ENCODE measurements at places on chromosomes 2 and 18.

DNA sequence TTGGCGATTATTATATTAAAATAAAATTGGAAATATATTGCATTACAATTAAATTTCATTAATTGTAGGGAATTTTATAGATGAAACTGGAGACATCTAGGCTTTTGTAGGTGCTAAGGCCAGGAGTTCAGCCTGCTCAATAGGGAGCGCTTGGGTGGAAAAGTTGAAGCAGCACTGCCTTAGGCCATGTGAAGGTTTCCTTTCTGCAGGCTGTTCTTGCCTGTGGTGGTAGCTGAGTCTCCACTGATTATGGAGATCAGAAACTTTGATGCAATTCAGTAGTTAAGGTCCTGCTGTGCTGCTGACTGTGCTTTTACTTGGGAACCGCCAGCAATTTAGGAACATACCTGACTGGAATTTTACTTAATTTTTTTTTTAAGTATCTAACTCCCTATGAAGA, 179.9 kb upstream of the BOD1L2 start:
- no peak for DNase-seq

- no peak for DNase-seq
These were observed 41.3 kb downstream of the RRM2 start for GRCh38 chr2:10163498-10164486.

GRCh38 chr18:27500531-27500930, 315.4 kb upstream of the CHST9 start:
- DNase-seq = no peak

DNA sequence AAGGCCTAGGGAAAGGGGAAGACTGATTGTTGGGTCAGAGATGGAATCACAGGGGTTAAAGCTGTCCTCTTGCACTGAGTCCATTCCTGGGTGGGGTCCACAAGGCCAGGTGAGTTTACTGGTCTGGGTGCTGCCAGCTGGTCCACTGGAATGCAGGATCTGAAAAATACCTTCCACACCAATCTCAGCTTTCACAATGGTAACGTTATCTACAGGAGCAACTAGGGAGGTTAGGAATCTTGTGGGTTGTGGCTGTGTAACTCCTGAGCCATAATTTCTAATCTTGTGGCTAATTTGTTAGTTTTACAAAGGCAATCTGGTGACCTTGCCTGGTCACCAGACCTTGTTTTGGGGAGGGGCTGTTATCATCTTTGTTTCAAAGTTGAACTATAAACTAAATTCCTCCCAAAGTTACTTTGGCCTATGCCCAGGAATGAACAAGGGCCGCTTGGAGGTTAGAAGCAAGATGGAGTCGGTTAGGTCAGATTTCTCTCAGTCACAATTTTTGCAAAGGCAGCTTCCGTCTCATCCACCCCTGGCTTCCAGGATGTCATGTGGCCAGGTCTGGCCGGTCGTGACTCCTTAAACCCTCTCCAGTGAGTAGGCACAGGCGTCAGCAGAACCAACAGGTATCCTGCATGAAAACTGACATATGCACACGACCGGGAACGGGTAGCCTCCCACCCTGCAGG, 123.3 kb upstream of the SH3BP4 start:
- no peak for DNase-seq

GRCh38 chr2:240236217-240237111, 96.0 kb upstream of the OTOS start:
- no peak for DNase-seq

- no peak for DNase-seq
These were observed 420.1 kb upstream of the ZNF804A start for GRCh38 chr2:184178229-184178628.

GRCh38 chr2:205852457-205852856, 170.2 kb downstream of the NRP2 start:
- DNase-seq = no peak

GRCh38 chr18:53551868-53552426, 672.5 kb downstream of the MBD2 start:
- no peak for DNase-seq

DNA sequence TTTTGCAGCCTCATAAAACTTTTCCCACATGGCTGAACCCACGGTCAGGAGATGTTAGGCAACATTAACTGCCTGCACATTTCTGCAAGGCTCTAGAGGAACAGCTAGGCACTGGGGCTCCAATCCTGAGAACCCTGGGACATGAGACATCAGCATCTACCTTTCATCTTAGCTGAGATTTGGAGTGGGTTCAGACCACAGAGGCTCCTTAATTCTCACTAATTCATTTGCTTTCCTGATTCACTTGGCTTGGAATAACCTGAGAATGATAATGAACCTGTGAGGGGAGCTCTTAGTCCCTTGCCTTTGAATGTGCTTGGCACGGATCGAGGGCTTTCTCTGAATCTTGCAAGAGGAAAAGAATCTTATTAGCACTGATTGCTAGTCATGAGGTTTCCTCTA, 266.2 kb downstream of the FIGN start:
- DNase-seq = no peak

- DNase-seq = peak; percentile 18
These were observed 78.8 kb upstream of the ITGB6 start for GRCh38 chr2:160278879-160279177.

DNA sequence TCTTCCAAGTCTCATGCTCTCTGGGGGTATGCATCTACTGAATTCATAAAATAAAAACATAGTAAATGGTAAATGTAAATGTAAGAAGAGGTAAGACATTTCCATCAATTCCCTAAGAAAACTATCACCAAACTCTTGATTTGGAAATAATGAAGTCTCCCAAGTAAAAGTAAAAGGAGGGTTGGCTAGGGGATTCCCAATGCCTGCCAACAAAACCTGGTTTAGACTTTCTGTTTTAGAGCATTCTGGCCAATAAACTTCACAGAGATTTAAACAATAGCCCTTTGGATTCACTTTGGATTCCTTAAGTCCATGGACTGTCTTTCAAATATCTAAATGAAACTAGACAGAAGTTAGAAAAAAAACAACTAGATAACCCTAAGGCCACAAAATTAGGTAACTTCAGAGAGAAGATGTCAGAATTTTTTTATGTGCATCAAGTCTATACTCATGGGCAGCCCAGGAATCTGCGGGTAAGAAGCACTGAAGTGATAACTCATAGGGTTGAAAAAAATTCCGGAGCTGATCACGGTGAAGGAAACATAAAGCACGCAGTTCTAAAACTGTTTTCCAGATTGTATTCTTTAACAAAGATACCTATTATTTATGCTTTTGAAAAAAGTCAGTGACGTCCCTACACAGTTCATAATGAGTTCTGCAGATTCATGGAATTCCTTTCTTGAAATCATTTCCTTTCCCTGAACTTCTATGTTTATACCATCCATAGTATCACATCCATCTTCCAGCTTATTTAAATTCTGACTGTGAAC, 263.6 kb downstream of the AFF3 start:
- DNase-seq = peak; percentile 36

DNA sequence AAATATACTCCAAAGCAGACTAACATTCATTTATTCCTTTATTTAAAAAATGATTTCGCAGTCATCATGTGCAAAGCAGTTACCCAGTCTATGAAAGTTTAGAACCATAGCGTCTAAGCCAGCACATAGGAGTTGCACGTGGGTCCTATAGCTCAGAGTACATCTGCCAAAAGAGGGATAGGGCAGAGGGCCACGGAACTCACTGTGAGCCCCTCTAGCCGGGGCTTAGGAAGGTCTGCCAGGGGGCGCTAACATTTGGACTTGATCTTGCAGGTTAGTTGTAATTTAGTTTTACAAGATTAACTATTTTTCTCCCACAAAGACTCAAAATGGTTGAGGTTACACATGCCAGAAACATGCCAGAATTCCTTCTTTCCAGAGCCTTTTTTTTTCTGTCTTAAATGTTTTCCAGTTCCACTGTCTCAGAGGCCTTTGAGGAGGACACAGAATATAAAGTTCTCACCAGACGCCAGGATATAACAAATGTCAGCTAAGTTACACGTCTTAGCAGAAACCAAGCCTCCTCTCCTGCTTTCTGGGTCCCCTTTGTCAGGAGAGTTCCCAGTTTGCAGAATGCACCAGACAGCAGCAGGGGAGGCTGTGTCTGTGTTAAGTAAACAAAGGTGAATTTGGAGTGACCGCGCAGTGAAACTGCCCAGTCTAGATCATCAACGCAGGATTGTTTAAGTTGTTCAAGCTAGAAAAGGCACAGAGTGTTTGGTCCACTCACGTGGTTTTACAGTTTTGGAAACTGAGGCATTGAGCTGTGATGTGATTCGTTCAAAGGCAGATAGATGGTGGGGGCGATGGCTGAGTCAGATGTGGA, 292.0 kb downstream of the PRKCE start:
- DNase-seq = no peak

DNA sequence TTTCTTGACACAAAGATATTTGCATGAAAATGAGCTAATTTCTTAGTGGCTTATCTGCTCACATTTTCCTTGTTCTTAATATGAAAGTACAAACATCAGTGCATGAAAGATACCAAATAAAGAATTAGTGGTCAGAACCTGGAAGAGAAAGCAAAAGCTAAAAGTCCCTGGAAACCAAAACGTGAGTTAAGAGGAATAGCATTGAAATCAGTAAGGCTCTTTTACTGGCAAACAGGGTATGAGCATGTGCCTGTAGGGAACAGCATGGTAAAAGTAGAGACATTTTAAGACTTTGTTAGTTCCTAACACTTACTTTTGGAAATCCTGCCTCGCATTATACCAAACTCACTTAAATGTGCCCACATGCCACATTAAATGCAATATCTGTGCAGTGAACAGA, 31.9 kb upstream of the CWC22 start:
- no peak for DNase-seq

GRCh38 chr18:25516121-25516520, 164.2 kb upstream of the ZNF521 start:
- no peak for DNase-seq

DNA sequence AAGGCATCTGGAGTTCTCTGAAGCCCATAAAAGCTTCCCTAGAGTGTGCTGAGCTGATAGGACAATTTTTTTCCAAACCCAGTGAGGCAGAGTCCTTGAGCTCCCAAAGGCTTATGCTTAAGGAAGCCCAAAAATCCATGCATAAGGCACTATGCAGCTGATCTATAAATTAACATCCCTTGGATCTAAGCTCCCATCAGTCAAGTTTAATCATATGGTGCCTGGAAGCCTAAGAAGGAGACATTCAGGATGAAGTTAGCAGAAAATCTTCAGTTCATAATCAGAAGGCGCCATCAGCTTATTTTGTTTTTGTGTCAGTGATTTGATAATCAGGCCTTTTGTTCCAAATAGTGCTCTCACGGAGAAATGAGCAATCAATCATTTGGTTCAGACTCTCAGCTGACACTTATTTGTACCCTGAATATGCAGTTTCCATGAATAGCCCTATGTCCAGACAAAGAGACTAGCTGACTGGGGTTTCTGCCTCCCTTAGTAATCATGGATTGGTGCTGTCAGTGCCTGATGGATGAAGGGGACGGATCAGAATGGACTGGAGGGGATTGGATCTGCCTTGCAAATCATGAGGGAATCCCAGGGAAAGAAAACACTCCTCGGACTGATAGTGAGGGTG, 464.8 kb upstream of the RGPD4 start:
- DNase-seq = no peak

DNA sequence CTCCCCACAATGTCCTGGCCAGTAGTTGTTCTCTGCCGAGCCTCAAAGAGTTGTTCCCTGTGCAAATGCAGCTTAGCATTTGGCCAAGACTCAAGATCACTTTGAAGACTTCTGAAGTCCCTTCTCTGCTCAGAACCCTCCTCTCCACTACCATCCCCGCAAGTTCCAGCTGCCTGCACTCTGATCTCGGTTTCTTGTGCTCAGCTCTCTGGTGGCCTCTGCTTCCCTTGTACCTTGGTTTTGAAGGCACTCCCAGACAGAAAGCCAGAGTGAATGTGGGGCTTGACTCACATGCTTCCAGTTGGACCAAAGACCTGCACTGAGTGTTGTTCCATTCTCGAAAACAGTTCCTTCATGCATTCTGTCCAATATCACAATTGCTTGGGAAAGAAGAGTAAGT, 28.6 kb downstream of the CRACDL start:
- no peak for DNase-seq

- DNase-seq = no peak
These were observed 45.3 kb upstream of the NARS1 start for GRCh38 chr18:57666818-57667497.

DNA sequence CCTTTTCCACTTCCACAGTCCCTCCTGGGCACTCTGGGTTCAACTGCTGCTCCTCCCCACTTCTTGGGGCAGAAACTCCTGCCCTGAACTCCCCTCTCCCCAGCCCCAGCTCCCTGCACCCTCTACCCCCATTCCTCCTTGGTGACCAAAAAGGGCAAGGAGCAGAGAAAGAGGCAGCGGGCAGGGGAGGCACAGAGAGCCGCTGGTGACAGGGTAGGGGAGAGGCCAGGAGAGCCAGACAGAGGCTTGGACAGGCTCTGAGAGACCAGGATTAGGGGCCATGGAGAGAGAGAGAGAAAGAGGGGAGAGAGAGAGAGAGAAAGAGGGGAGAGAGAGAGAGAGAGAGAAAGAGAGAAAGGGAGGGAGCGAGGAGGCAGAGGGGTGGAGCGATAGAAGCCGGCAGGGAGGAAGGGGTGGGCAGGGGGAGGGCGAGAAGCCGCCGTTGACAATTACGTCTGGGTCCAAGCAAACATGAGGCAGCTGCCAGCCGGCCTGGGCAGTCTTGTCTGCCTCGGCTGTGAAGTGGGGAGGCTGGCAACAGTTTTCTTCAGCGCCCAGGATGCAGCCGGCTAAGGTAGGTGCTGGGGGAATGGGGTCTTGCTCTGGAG, at the start of gene KCNIP3:
KCNIP3 (plus strand) TSS at position 468 of the 608 bp plus-strand sequence; CDS start at position 560, 92 bp downstream.
- no peak for DNase-seq

DNA sequence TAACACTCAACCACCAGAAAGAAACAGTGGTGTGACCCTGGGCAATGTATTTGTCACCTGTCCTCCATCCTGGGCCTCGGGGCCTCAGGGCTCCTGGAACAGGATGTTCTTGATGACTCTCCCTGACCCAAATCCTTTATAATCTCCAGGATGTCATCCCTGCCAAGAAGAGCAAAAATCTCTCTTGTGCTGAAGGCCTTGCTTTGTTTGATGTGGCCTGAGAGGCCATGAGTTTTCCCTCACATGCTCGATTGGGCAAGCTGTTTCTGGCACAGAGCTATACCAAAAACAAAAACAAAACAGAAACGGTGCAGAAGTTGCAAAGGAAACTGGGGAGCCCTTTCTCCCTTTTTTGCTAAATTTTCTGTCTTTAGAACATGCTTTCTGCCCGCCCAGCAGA, 35.7 kb upstream of the ST3GAL5 start:
- DNase-seq = peak; percentile 16

GRCh38 chr2:99622534-99622933, 132.7 kb upstream of the REV1 start:
- no peak for DNase-seq

GRCh38 chr2:235373171-235373570, 120.7 kb upstream of the AGAP1 start:
- DNase-seq = no peak

All from amniotic stem cell (primary cell).